Activated T-cell treated with anti-CD3 and anti-CD28 coated beads for 1 hour (primary cell): ENCODE measurements at places on chromosomes 1 and 21.

DNA sequence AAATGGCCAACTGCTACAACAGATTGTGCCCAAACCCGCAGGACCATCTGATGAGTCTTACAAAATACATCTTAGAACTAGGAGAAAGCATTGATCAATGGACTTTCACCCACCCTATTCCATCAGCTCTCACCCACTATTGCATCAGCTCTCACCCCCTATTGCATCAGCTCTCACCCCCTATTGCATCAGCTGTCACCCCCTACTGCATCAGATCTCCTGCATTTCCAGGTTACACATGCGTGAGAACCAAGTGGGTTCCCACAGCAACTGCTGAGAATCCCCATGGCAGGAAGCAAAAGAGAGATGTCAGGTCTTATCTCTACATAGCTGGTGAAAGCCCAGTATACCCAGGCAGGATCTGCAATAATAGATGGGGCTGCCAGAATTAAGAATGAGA, 533.5 kb downstream of the LTN1 start:
- DNase-seq = no peak

- no peak for DNase-seq
Measured at GRCh38 chr1:184764483-184764882, 9.8 kb upstream of the EDEM3 start.

DNA sequence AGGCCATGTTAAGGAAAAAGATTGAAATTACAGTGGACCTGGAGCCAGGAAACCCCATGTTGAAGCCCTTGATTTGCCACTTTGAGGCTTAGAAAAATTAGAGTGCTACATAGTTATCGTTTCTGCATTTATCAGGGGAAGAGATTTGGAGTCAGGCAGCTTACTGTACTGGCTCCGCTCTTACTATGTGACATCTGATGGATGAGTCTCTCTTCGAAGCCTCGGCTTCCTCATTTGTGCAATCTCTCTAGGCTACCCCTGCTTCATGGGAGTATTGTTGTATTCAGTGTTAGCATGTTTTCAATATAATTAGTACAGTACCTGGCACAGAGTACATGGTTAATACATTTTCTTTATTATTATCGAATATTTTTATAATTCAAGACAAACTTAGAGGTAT, 480.4 kb upstream of the USP24 start:
- DNase-seq = no peak

GRCh38 chr1:45543581-45544417, 6.8 kb upstream of the AKR1A1 start:
- DNase-seq = peak; percentile 48

DNA sequence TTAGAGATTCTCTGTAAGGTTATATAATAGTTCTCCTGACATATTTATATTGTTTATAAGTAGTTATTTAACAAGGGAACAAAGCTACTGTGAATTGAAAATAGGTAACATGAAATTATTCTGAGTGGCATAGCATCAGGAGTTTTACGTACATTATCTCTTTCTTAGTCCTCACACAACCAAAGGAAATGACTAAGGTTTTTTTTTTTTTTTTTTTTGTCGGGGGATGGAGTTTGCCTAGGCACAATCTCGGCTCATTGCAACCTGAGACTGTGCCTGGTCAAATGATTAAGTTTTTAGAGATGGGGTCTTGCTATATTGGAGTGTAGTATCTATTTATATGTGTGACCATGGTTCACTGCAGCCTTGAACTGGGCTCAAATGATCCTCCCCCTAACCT, 24.9 kb downstream of the TMED5 start:
- no peak for DNase-seq

- DNase-seq = no peak
Measured at GRCh38 chr1:28236656-28237322, 865 bp downstream of the ATP5IF1 start.

DNA sequence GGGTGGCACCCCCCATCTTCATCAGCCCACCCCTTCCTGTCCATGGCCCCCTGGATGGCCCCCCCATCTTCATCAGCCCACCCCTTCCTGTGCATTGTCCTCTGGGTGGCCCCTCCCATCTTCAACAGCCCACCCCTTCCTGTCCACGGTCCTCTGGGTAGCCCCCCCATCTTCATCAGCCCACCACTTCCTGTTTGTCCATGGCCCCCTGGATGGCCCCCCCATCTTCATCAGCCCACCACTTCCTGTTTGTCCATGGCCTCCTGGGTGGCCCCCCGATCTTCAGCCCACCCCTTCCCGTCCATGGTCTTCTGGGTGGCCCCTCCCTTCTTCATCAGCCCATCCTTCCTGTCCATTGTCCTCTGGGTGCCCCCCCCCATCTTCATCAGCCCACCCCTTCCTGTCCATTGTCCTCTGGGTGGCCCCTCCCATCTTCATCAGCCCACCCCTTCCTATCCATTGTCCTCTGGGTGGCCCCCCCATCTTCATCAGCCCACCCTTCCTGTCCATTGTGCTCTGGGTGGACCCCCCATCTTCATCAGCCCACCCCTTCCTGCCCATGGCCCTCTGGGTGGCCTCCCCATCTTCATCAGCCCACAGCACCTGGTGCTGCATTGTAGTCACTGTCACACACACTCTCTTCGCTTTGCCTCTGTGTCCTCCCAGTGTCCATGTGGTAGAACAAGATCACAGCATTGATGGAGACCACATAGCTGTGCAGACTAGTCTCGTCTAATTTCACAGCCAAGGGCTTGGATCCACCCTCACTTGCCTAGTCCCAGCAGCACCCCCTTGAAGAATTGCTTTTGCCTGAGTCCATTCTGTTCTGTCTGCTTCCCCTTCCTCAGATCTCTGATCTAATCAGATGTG, 95.9 kb downstream of the PCBP3 start:
- DNase-seq = no peak

GRCh38 chr1:193827516-193827915, 641.1 kb upstream of the B3GALT2 start:
- DNase-seq = no peak

- no peak for DNase-seq
Measured at GRCh38 chr1:206823727-206824126, 41.7 kb upstream of the IL20 start.

DNA sequence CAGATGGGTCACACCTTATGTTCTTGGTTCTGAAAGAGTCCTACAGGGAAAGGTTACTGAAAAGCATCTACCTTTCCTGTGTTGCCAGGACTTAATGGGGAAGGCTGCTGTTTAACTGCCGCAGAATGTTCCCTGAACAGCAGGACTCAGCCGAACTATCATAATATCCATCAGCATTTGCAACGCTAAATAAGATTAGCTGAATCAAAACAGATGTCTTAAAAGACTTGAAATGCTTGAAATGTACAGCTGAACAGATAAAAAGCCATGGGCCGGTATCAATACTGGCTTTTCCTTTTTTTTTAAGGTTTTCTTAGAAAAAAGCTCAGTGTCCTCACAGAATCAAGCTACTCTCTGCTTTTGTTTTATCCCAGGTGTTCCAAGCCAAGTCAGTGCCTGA, 19.7 kb upstream of the ATP13A2 start:
- DNase-seq = no peak

- DNase-seq = no peak
Measured at GRCh38 chr1:204130981-204131892, 20.6 kb downstream of the ETNK2 start.

DNA sequence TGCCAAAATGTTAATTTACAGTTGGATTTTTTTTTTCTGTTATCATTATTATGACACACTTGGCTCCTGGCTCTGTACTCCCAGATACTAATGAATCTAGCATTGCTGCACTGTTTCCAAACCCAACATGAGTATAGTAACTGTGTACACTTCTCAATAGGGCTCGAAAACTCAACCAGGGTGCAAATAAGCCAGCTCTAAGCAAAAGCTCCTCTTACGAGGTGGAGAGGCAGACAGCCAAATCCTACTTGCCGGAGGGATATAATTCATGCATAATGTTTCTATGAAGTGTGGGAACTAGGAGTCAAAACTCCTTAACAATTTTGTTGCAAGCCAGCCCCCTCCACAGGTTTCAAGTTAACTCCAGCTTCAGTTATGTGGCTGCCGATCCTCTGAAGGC, 510.4 kb upstream of the ZP4 start:
- no peak for DNase-seq

- DNase-seq = no peak
Measured at GRCh38 chr1:31576201-31576669, at the start of gene TINAGL1. Gene TINAGL1, plus strand, starts transcription at chr1:31576515. Its CDS starts 634 bp downstream, at chr1:31577149.

GRCh38 chr21:38570596-38570995, 72.3 kb upstream of the ERG start:
- no peak for DNase-seq

DNA sequence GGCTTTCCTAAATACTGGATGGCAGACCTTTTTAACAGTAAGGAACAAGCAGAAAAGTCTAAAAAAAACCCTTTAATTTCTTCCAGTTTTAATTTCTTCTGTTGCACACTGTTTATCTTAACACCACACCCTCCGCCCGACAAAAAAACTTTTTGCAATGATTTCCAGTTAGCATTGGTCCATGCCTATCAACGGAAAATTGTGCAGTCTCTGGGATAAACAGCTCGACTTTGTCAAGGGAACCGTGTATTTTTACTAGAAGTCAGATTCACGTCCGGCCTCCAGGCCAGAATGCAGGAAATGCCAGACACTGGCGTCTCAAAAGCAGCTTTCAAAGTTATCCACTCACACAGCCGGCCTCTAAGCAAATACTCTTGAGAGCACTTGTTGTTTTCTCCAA, 378 bp upstream of the NUP210L start:
- no peak for DNase-seq

DNA sequence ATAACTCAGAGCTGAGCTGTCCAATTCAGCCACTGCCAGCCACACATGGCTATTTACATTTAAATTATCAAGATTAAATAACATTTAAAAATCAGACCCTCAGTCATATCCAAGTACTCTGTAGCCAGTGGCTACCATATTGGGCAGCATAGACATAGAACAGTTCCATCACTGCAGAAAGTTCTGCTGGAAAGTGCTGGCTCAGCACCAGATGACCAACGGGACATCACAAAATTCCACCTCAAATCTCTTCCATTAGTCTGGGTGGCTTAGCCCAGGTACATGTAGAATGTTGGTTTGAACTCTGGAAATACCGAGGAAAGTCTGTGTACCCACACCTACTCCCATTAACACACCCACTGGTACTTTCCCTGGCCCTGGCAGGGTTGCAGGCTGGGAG, 129.3 kb downstream of the ZSCAN20 start:
- DNase-seq = no peak

GRCh38 chr1:48675251-48675650, 101.4 kb downstream of the BEND5 start:
- DNase-seq = no peak

- DNase-seq = no peak
Measured at GRCh38 chr1:244329591-244330317, 122.0 kb downstream of the ADSS2 start.

GRCh38 chr1:45499415-45499769, 481 bp downstream of the CCDC163 start:
- DNase-seq = no peak

GRCh38 chr1:99650773-99651437, 5.0 kb downstream of the PALMD start:
- no peak for DNase-seq

GRCh38 chr1:167651161-167651693, 21.2 kb downstream of the RCSD1 start:
- DNase-seq = no peak

DNA sequence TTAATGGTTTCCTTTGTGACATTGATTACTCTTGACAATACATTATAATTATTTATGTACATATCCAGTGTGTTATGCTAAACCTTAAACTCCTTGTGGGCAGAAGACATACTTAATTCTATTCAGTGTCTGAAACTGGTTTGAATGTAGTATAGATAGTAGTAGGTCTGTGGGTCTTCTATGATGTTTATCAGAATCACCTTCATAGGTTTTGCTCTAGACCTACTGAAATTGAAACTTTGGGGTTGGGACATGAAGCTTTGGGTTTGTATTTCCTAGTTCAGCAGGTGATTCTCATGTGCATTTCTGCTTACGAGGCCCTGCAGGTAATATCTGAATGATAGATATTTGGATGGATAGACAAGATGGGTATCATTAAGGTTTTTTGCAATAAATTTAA, 48.6 kb downstream of the MIGA1 start:
- DNase-seq = no peak

GRCh38 chr1:60936163-60936562, 146.2 kb upstream of the NFIA start:
- DNase-seq = no peak

GRCh38 chr1:66767626-66768025, 15.4 kb downstream of the DYNLT5 start:
- DNase-seq = no peak

- DNase-seq = no peak
Measured at GRCh38 chr21:32144851-32145250, 134.0 kb downstream of the MIS18A start.

GRCh38 chr21:37381883-37382585, 15.5 kb downstream of the DYRK1A start:
- DNase-seq = no peak

DNA sequence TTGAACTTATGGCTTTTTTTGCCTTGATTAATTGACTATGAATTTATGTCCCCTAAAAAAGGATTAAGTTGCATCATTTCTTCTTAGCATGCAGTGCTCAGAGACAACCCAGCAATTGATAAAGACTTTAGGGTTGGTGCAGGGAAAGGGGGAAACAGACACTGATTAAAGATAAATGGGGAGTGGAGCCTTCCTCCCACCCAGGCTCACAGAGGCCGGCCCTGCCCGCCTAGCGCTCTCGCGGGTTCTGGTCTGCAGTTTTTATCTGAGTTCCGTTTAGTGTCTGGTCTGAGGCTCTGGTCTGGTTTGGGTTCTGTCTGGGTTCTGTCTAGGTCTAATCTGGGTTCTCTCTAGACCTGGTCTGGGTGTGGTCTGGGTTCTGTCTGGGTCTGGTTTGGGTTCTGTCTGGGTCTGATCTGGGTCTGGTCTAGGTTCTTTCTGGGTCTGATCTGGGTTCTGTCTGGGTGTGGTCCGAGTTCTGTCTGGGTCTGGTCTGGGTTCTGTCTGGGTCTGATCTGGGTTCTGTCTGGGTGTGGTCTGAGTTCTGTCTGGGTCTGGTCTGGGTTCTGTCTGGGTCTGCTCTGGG, 48.1 kb downstream of the ABCG1 start:
- DNase-seq = no peak

DNA sequence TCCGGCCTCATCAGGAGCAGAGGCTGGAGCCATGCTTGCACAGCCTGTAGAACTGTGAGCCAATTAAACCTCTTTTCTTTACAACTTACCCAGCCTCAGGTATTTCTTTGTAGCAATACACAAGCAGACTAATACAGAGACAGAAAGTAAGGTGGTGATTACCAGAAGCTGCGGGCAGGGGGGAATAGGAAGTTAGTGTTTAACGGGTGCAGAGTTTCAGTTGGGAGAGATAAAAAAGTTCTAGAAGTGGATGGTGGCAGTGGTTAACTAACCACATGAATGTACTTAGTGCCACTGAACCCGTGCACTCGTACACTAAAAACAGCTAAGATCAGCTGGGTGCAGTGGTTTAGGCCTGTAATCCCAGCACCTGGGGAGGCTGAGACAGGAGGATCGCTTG, 80.4 kb upstream of the TARDBP start:
- DNase-seq = no peak

GRCh38 chr1:177228693-177229065, 57.9 kb downstream of the BRINP2 start:
- no peak for DNase-seq

- DNase-seq = no peak
Measured at GRCh38 chr1:51309291-51309690, 21.1 kb downstream of the TTC39A start.
